WTC11 (cell line): ENCODE measurements at places on chromosomes 2 and 18.

- peak; percentile 51 for DNase-seq
Measured at GRCh38 chr2:201233192-201233811, 27.0 kb upstream of the CASP8 start.

DNA sequence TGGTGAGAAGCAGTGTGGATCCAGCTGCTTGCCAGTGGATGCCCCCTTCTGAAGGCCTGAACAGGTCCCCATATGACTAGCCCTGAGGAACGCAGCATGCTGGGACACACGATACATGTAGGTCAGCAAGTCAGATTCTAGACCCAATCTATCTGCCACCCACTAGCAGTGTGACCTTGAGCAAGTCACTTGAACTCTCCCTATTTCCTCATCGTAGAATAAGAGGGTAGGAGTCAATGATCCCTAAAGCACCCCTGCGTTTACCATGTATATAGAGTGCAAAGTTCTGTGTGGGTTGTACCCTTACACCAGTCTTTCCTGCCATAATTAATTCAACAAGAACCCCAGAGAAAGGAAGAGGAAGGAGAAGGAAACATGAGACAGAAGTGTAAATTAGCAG lies 123.7 kb downstream of the GALNT14 start:
- DNase-seq = no peak

GRCh38 chr2:30566631-30567030 lies 119.6 kb downstream of the LCLAT1 start:
- no peak for DNase-seq

- no peak for DNase-seq
Measured at GRCh38 chr2:215507136-215507535, 71.3 kb upstream of the FN1 start.

- no peak for DNase-seq
Measured at GRCh38 chr2:71903841-71904240, 243.8 kb downstream of the CYP26B1 start.

- DNase-seq = no peak
Measured at GRCh38 chr2:200797242-200797770, 14.4 kb upstream of the BZW1 start.

- DNase-seq = no peak
Measured at GRCh38 chr2:86818114-86818801, 27.5 kb upstream of the CD8A start.

- DNase-seq = no peak
Measured at GRCh38 chr18:10230072-10230471, 224.4 kb upstream of the APCDD1 start.

DNA sequence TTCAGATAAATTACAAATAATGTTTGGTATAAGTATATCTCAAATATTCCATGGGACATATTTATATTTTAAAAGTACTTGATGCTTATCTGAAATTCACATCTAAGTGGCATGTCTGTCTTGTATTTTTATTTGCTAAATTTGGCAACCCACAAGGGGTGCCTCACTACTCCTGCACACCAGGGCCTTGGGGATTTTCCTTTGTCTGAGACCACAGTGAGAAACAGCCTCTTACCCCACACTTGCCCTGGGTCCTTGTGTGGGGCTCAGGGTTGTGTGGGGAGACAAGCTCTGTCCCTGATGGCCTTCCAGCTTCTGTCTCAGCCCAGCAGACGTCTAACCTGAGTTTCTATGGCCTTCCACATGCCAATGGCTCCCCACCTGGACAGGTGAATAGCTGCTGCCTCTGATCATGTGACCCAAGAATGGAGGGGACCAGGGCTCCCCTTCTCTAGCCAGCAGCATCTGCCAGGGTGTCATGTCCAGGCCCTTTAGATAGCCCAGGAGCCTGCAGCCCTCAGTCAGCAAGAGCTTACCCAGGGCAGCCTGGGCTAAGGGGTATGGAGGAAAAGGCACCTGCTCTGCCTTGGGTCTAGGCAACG lies 49.5 kb upstream of the MRPL33 start:
- no peak for DNase-seq

DNA sequence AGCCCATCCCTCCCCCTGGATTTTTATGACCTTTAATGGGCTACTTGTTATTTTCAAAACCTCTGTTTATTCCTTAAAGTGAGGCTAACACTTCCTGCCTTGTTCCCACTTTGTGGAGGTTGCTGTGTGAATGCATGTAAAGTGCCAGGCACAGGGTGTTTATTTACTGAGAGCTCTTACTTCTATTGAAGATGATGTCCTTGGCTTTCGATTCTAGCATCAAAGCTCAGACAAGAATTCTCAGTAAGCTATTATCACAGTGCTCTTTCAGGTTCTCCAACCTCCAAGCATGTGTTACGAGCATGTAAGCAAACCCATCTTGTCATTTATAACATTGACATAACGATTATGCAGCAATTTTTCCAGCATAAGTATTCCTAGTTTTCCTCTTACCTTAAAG lies 44.2 kb downstream of the DPYSL5 start:
- no peak for DNase-seq

- no peak for DNase-seq
Measured at GRCh38 chr2:29987146-29987545, 65.8 kb upstream of the ALK start.

- no peak for DNase-seq
Measured at GRCh38 chr2:144074450-144074849, 445.5 kb downstream of the ZEB2 start.

GRCh38 chr2:46669996-46670793 lies 190.8 kb downstream of the TMEM247 start:
- no peak for DNase-seq

GRCh38 chr2:1746174-1747064 lies 2.1 kb upstream of the PXDN start:
- DNase-seq = peak; percentile 3

DNA sequence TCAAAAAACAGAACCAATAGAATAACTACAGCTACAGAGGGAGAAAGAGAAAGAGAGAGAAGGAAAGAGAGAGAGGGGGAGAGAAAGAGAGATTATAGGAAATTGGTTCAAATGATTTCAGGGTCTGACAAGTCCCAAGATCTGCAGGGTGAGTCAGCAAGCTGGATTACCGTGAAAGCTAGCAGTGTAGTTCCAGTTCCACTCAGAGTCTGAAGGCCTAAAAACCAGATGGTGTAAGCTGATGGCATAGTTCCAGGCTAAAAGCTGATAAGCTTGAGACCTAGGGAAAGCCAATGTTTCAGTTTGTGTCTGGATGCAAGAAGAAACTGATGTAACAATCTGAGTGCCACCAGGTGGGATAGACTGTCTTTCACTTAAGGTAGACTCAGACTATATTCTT lies 397.7 kb downstream of the TRIB2 start:
- DNase-seq = no peak

DNA sequence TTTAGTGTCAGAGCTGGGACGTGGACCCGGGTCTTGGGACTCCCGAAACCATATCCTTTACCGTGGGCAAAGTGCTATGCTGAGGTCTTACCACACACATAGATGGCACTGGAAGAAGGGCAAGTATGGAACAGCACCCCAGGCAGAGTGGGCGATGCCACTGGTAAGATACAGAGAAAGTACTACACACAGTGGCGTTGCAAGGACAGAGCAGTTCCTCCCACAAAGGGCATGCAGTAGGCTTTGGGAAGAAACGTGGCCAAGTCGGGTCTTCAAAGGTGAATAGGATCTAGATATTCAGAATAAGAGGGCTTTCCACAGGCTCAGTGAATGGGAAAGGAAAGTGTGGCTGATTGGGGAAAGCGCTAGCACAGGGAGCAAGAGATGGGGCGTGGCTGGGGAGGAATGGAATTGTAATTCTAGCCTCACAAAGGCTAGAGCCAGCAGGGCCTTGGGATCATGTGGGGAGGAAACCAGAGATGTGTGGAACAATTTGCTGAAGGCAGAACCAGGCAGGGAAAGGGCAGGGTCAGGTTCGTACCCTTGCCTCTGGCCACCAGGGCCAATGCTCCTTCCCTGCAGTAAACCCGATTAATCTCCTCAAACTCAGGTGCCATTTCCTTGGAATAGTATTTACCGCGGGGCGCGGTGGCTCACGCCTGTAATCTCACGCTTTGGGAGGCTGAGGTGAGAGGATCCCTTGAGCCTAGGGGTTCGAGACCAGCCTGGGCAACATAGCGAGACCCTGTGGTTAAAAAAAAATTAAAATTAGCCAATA lies 36.0 kb downstream of the PCBP1 start:
- peak; percentile 86 for DNase-seq

GRCh38 chr2:25831746-25832449 lies 46.4 kb downstream of the ASXL2 start:
- DNase-seq = no peak

DNA sequence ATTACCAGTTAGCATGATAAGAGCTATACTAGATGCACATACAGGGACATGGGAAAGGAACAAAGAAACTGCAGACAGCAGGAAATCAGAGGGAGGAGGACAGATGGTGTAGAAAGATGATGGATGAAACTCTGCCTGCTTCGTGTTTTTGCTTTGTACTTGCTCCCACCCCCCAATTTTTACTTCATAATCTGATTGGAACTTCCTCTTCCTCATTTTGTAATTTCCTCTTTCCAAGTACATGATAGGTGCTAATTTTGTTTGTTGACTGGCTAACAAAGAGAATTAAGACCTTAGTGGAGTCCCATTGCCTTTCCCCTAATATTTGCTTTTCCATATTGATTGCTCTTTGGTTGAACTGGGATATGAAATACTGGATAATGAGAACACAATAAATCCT lies 76.0 kb upstream of the PELI1 start:
- no peak for DNase-seq

GRCh38 chr2:200377355-200378336 lies 71.2 kb downstream of the SPATS2L start:
- DNase-seq = no peak

GRCh38 chr2:58967736-58968135 lies 726.6 kb upstream of the FANCL start:
- DNase-seq = no peak

DNA sequence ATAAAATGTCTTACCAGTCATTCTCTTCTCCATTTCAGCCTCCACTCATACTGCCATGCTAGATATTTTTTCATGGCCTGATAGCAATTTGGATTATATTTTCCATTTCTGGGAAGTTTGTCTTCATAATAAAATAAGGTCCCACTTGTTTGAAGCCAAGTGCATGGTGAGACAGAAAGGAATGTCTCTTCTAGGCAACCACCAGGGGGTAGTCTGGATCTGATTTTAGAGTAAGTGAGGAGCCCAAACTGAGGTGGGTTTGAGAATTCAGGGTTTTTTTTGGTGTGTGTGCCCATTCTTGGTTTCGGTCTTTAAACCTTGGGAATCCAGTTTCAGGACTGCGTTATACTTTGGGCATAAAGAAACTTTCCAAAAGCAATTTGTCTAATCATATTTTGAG lies 315.5 kb downstream of the RPRM start:
- peak; percentile 16 for DNase-seq

- DNase-seq = no peak
Measured at GRCh38 chr2:36450466-36451196, 95.1 kb downstream of the CRIM1 start.

DNA sequence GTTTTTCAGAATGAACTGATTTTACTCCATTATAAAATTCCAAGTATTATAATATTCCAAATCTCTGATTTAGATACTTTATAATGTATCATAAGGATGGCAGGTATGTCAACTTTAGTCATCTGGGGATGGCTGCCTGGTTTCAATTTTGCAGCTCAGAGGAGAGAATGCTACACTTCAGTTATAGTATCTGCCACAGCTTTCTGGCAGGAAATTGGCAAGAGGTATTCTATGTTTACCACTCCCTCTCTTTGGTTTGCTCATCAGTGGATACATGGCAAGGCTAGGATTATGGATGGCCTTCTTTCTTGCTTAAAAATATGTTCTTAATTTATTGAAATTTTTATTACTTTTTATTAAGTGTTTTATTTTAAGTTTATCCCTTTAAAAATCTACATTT lies 67.0 kb upstream of the TNFRSF11A start:
- DNase-seq = no peak

- no peak for DNase-seq
Measured at GRCh38 chr18:32095192-32095899, 3.7 kb downstream of the RNF138 start.

GRCh38 chr2:143171817-143172216 lies 42.6 kb downstream of the ARHGAP15 start:
- DNase-seq = no peak

DNA sequence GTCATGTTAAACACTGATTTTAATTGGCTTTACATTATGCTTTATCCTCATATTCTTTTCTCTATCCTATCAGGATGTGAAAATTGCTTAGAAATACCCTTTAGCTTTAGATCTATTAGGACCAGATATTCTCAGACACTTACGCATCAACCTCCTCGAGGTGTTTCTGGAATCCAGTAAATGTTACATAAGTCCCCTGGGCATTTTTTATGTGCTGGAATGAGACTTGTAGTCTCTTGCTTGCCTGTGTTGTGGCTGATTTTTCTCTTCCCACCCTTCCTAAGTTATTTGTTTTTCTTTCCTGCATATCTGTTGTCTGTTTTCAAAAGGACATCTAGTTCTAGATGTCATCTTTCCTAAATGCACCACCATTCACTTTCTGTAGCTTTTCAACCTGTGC lies 197.1 kb downstream of the CCDC85A start:
- no peak for DNase-seq

- no peak for DNase-seq
Measured at GRCh38 chr18:8942909-8943545, 159.5 kb upstream of the NDUFV2 start.

DNA sequence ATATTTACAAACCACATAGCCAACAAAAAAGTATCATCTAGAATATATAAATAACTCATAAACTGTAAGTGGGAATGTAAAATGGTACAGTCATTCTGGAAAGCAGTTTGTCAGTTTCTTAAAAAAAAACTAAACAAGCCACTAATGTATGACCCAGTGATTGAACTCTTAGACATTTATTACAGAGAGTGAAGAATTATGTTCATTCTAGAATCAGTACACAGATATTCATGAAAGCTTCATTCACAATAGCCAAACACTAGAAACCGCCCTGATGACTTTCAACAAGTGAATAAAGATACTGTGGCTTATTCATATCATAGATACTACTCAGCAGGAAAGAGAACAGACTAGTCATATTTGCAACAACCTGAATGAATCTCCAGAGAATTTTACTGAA lies 1541.5 kb downstream of the LRP1B start:
- no peak for DNase-seq

DNA sequence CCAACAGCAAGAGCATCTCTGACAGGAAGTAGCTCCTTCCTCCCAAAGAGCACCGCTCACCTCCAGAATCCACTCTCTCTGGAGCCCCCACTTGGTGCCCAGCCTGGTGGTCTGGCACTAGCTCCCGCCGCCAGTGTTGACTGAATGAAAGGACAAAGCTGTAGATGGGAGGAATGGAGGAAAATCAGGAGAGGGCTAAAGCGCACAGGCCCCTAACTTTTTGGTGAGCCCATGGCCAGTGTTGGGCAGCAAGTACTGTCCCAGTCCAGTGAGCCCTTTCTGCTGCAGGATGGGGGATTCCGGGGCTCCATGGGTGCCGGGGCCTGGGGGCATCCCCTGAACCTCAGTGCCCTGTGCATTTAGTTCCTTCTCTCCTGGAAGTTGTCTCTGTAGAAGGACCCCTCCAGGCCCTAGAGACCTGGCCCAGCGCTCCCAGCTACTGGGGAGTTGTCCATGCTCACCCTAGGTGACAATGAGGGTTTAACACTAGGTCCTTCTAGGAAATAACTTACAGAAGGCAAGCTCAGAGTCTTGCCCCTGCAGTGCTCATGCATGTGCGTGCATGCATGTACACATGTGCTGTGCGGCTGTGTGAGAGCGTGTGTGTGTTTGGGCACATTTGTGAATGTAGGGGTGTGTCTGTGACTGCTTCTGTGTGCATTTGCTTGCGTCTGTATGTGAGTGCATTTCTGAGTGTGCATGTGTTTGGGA lies 33.6 kb downstream of the GLI2 start:
- no peak for DNase-seq

GRCh38 chr2:201929281-201930026 lies 104.2 kb upstream of the FZD7 start:
- DNase-seq = no peak

- DNase-seq = peak; percentile 62
Measured at GRCh38 chr2:118185210-118186109, 97.2 kb downstream of the INSIG2 start.
